Stimulated activated CD8-positive, alpha-beta memory T cell treated with anti-CD3 and anti-CD28 coated beads, Interleukin-7, amount 100 ng/mL, for 4 hours (primary cell): ENCODE measurements at places on chromosomes 4 and X.

- no peak for DNase-seq
These were observed 118.0 kb downstream of the SLC2A9 start for GRCh38 chr4:9903317-9903716.

DNA sequence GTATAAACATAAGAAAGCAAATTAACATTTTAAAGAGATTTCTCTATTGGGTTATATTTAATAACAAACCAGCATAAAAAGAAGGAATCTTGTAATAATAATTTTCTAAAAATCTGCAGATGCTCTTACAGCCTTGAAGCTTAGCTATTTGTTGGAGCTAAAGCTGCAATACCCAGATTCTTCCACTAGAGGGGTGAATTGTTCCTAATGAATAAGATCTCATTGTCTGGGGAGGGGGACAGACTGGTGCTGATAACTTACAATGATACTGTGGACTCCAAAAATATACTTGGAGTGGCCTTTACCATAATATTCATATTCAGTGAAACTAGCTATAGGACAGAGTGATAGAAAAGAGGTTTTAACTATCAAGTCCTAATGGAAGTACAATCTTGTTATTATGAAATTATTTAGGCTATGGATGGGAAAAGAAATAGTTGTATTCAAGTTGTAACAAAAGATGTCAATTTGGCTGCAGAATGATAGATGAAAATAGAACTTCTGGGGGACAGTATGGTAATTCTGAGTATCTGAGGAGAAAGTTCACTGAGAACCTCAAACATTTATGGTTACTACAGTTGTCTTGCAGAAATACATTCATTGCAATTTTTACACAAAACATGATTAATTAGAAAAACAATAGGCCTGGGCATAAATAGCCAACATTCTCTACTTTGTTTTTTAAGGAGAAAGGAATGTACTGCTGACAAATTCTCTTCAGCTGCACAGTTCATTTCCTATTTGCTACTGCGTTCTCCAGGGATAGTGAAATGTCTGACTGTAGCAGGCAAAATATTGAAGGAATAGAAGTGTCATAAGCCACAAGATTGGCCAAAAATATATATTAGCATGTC lies 443.3 kb downstream of the GBA3 start:
- no peak for DNase-seq

GRCh38 chr4:27844376-27844775 lies 983.7 kb downstream of the STIM2 start:
- no peak for DNase-seq

DNA sequence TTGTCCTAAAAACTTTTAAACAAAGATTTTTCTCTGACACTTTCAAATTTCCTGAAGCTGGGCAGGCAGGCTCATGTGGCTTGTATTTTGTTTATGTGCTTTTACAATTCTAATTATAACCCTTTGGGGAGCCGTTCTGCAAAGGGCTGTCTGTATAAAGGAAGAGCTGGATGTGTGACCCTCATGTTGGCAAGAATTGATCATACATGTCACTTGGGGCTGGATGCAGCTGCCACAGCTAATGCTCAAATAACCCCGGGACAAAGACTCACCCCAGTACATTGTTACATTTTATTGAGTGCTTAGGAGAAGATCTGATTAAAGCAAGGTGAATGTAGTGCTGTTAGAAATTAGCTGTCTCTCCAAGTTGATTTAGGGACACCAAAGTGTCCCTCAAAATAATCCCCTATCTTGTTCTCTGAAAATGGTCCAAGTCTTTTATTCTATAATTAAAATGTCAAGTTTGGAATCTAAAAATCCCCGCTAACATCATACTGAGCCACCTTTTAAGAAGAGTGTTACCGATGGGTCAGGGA lies 13.0 kb upstream of the DAPP1 start:
- DNase-seq: no peak

DNA sequence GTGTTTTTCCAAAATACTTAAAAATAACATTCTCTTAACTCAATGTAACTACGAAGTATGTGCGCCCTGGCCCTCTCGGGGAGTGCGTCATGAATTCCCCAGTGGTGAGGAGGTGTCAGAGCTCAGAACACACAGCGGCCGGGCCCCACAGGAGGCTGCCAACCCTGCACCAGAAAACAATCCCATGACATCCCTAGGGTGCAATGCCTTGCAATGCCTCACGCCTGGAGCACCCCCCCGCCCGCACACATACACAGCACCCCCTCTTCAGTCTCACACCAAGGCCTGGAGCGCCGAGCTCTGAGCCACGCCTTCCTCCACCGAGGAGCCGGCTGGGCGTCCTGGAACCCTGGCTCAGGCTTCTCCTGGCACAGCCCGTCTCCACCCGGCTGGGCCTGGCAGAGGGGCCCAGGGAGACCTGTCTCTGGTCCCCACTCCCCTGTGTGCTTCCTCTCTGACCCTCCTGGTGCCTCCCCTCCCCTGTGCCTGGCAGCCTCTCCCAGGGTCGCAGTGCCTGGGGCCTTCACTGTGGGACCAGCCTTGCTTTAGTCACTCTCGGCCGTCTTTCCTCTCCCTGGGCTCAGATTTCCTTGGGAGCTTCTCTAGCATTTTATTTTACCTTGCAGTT lies 108.2 kb upstream of the ADRA2C start:
- DNase-seq: no peak

- DNase-seq: no peak
These were observed 850.4 kb upstream of the AADAT start for GRCh38 chr4:170940043-170940724.

DNA sequence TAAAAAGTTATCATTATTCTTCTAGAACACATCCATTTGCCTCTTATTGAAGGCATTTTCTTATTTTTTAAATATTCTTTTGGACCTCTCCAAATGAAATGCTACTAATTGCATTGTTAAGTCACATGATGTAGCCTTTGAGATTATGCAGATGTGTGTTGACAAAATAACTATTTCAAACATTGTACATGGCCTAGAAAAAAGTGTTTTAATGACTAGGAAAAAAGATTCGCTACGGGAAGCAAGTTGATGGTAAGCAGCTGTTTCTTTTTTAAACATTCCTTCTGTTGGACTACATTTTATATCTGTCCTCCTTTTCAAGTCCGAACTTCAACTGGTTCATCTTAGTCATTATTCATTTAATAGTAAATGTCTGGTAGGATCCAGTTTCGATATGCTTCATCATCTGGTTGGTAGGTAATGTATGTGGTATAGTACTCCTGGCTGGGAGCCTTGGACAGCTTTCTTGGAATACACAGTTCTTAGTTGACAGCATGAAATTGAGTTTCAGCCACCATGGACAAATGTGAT lies 34.3 kb upstream of the GUCY1A1 start:
- DNase-seq: no peak

GRCh38 chr4:152267811-152268210 lies 268.1 kb downstream of the FBXW7 start:
- no peak for DNase-seq

GRCh38 chr4:165458471-165458870 lies 79.7 kb downstream of the CPE start:
- no peak for DNase-seq

- DNase-seq: no peak
These were observed 1729.3 kb downstream of the C4orf33 start for GRCh38 chr4:130825284-130825683.

DNA sequence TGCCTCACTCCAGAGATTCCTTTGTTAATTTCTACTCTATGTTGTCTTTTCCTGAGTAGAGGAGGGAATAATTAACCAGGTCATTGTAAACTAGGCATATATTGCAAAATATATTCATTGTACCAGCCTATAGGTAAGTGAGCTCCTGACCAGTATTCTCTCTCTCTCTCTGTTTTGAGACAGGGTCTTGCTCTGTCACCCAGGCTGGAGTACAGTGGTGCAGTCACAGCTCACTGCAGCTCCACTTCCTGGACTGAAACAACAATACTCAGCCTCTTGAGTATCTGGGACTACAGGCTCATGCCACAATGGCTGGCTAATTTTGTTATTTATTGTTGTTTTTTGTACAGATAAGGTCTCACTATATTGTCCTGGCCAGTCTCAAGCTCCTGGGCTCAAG lies 198.3 kb downstream of the ARAP2 start:
- no peak for DNase-seq

GRCh38 chr4:99633772-99634171 lies 23.9 kb downstream of the C4orf54 start:
- no peak for DNase-seq

DNA sequence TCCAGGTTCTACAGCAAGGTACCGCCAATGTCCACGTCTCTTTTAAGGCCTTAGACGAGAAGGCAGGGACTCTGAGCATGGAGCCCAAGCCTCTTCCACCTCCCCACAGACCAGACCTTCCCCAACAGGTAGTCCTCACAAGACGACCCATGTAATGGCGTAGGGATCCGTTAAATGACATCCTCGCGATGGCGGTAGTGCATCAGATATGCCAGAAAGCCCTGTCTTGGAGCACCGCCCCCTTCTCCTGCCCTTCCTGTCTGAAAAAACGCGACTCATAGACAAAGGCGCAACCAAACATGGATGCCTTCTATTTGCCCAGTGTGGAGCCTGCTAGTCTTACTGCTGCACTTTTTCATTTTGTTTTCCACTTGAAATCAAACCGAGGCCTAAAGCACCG lies 185.4 kb downstream of the OR13H1 start:
- no peak for DNase-seq

DNA sequence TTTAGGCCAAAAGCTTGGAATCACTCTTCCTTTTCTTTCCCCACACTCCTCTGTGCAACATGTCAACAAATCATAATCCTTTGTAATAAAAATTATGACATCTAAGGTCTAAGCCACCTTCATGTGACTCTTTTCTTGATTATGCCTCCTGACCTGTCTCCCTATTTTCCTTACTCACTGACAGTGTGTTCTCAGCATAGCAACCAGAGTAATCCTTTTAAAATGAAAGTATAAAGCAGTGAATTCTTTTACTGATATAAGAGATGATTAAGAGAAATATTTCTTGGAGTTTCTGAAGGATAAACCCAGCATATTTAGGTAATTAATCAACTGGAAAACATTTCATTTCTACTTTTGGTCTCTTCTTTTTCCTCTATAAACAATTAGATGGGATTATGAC lies 44.7 kb downstream of the USO1 start:
- DNase-seq: no peak

DNA sequence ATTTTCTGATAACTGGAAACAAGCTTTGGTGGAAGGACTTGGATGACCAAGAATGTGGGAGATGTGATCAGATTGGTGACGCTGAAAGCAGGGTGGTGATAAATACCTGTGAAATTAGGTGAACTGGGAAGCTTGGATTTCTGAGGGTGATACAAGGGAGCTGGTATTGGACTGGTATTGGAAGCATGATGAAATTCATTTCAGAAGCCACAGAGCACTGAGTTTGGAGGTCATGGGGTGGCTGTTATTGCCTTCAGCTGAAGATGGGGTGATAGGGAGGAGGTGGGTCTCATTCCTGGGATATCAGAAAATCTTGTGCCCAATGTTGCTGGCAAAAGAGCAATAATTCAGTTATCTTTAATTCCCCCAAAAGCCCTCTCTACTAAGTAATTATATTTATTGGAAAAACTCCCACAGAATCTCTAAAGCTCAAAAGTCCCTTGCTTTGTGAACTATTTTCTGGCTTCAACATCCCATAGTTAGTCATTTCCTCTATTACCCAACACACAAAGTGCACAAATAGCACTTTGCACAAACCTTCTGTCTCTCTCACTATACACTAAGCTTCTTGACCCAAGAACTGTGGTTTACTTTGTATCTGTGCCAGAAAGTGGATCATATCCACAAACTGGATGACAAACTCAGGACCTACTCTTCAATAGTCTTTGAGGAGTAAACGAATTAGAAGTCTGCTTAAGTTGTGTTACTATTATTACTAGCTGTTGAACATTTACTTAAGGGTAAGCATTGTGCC lies 23.1 kb upstream of the CAMK2D start:
- DNase-seq: no peak

GRCh38 chr4:183229397-183229796 lies 90.7 kb downstream of the CLDN22 start:
- DNase-seq: no peak

GRCh38 chrX:77118686-77119085 lies 328.5 kb upstream of the FGF16 start:
- DNase-seq: no peak

GRCh38 chr4:90718931-90719330 lies 591.7 kb downstream of the CCSER1 start:
- DNase-seq: no peak

DNA sequence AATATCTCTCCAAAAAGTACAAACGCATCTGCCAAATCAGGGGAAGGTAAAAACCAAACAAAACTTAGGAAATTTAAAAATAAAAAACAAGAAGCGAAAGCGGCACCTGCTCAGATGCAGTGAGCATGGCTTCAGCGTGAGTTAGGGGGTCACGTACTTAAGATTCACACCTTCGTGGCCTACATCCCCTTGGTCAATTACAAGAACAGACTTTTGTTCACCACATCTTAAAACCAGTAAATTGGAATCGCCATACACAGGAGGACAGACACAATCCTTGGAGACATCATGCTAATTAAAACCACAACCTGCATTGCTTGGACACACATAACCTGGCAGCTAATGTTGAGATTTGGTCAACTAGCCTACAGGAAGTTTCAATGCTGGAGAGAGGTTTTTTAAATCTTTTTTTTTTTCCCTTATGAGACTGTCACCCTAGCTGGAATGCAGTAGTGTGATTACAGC lies 12.5 kb upstream of the SEL1L3 start:
- DNase-seq: no peak

- DNase-seq: no peak
These were observed 756.9 kb downstream of the FAT4 start for GRCh38 chr4:126071346-126072333.

GRCh38 chrX:150451953-150452352 lies 88.8 kb downstream of the MAMLD1 start:
- DNase-seq: no peak

DNA sequence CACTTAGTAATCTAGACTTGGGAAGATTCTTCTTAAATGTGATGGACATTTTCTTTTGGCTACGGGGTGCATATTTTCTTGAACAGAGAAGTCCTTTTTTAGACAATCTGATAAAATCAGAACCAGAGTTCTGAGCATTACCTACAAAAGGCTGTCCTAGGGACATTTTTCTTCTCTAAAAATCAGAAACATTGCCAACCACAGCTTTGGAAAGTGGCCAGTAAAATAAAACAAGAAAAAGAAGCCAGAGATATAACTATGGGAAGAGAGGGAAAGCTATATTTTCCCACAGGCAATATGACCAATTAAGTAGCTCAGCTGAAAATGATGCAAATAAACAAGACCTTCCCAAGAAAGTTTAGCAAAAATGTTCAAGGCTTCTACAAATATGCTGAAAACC lies 55.9 kb downstream of the MXRA5 start:
- DNase-seq: no peak

DNA sequence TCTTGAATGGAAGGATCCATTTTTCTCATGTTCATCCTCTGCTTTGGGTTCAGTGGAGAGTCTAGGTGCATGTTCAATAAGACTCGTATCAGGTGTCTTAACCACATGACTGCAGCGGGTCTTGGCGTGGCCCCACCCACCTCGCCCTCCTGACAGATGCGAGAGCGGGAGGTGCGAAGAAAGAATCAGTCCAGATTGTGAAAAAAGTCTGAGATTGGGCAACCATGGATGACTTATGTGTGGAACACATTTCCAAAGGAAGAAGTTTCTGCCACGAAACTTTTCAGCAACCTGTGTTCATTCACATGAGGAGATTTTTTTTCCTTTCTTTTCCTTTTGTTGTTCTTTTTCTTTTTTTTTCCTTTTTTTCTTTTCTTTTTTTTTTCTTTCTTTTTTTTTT lies 66.8 kb downstream of the NSD2 start:
- no peak for DNase-seq
